A172 (cell line): ENCODE measurements at places on chromosomes 11 and 22. TPM values are rescaled to one million over a fixed set of nuclear protein-coding genes. Genes with fewer than 3 reads are reported as not detected.

GRCh38 chr11:8863838-8864237 is 47.2 kb upstream of the AKIP1 start:
- peak; percentile 38 for DNase-seq

GRCh38 chr11:78922859-78923625 is 348.4 kb upstream of the NARS2 start:
- no peak for DNase-seq

LGALS12 gene
- not detected in 2 replicates for total RNA-seq

DMC1 gene
- 0.10 and 0.28 TPM in 2 replicates for total RNA-seq

DNA sequence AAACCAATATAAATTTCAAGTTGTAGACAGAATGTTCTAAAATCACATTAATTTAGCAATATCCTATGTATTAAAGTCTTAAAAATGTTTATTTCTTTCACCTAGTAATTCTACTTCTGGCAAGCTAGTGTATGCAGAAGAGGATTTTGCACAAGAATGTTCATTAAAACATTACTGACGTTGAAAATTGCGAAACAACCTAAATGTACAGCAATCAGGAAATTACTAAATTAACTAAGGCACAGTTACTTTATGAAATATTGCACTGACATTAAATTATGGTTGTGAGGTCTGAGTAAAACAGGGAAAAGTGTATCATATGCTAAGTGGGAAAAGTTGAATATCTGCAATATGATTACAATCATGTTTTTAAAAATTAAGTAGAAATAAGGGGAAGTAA is 4.1 kb downstream of the SLC36A4 start:
- DNase-seq: no peak

DNA sequence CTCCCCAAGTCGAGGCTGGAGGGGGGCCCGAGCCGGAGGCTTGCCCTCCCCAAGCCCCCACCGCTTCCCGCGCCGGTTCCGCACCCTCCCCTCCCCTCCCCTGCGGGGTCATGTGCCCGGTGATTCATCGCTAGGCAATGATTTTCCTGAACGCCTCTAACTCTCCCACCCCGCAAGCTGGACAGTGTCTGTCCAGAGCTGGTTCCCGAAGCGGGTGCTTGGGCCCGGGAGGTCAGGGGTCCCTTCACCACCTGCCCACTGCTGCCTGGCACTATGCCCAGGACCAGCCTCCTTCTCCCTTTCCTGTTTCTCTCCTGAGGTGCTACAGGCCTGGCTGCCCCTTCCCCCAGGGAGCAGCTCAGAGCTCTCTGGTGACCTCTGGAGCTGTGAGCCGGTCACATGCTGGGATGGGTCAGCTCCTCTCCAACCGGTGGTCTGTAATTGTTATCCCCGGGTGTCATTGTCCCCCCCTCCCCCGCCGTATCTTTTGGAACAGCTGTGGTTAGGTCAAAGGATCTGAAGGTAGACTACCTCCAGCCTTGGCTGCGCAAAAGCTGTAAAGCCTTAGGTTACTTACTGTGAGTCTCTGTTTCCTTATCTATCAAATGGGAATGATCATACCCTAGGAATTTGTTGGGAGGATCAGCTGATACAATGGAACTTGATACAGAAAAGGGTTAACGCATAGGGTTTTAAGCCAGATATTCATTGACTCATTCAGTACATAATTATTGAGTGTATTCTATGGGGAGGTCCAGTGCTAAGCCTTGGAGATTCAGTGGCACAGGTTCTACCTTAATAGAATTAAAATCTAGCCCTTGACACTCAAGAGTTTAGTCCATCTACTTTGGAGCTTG is 753 bp downstream of the STX3 start:
- DNase-seq: peak; percentile 83

- DNase-seq: no peak
Observed at GRCh38 chr11:104089481-104089880, 53.0 kb downstream of the DDI1 start.

BTG4 gene
- 0.12 and 0.50 TPM in 2 replicates for total RNA-seq

CASP5 gene
- not detected in 2 replicates for total RNA-seq

GRCh38 chr11:72330131-72330727 is 86.3 kb upstream of the PHOX2A start:
- DNase-seq: no peak

- no peak for DNase-seq
Observed at GRCh38 chr11:123194337-123195187, 486 bp downstream of the CLMP start.

GRCh38 chr22:23178512-23179254 is 1.6 kb upstream of the BCR start:
- peak; percentile 34 for DNase-seq

IMMP1L gene
- total RNA-seq: 17.5 and 91.2 TPM in 2 replicates

MAJIN gene
- total RNA-seq: not detected in 2 replicates

DNA sequence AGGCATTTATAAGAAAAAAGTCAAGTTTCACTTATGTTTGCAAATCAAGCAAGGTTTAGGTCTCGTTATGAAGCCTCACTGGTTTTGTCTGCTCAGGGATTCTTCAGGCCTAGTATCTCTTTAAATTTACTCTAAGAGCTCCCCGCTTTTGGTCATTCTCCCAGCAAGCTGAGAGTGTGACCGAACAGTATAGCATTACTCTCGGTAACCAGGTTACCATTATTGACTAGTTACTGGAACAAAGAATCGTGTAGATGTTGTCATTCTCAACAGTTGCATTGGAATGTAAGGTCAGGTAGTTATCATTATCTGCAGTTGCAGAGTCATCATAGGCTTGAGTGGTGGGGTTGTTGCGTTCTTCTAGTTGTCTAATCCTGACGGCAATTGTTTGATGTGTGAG is 9.8 kb upstream of the USP2 start:
- DNase-seq: no peak

OR8G1 gene
- not detected in 2 replicates for total RNA-seq
